ENCODE measurements at places on chromosomes 12 and 14. TPM values are rescaled to one million over a fixed set of nuclear protein-coding genes. Genes with fewer than 3 reads are reported as not detected.

DNA sequence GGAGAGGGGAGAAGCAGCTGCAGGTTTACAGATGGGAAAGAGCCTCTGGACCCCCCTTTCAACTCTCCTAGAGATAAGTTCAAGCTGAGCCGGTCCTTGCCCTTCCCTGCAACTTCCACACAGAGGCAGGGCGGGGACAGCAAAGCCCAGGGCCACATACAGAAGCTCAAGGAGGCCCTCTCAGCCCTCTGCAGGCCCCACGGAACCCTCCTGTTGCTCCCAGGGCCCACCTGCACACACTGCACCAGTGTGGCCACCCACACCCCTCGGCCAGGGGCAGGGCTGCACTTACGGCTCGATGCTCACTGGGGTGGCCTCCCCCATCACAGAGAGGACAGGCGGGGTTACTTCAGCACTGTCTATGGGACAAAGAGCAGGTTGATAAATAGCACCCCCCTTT lies 13.0 kb upstream of the PNMA1 start:
- H3K36me3 ChIP-seq, result peaks cover 40% of the 10 kb centered on the region
- no peak for DNase-seq
- H3K4me1 ChIP-seq, result peaks cover 49% of the 10 kb centered on the region
- no peak overlapping the region for H3K4me3 ChIP-seq
- peak overlapping the region; percentile 86 for H3K27ac ChIP-seq
- H3K27me3 ChIP-seq, result no peaks in the 10 kb centered on the region

GRCh38 chr12:53755451-53755891 lies 3.7 kb upstream of the CISTR start:
- DNase-seq, result no peak
- peaks cover 18% of the 10 kb centered on the region for H3K4me1 ChIP-seq
- H3K27ac ChIP-seq, result no peak overlapping the region
- no peaks in the 10 kb centered on the region for H3K27me3 ChIP-seq

GRCh38 chr14:51219473-51220448 lies 20.3 kb upstream of the TMX1 start:
- no peak for DNase-seq
- H3K4me1 ChIP-seq, result no peaks in the 10 kb centered on the region
- H3K36me3 ChIP-seq, result no peaks in the 10 kb centered on the region
- no peak overlapping the region for H3K27ac ChIP-seq
- no peaks in the 10 kb centered on the region for H3K27me3 ChIP-seq
- H3K4me3 ChIP-seq, result no peak overlapping the region

DNA sequence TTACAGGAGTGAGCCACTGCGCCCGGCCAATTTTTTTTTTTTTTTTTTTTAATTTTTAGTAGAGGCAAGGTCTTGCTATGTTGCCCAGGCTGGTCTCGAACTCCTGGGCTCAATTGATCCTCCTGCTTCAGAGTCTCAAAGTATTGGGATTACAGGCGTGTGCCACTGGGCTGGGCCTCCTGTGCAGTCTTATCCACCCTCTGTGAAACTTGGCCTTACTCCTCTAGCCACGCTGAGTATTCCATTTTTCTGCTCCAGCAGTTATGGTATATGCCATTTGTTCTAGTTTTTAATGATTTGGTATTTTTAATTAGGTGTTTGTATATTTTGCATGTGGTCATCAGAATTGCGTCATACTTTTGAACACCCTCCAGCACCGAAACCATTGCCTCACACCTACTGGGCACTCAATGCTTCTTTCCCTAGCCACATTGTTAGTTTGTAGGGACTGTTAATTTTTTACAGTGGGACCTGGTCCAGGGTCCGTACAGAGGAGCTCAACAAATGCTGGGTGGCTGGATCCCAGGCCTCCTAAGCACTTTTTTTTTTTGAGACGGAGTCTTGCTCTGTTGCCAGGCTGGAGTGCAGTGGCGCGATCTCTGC lies 11.4 kb downstream of the RIOX1 start:
- DNase-seq, result no peak
- no peak overlapping the region for H3K4me3 ChIP-seq
- H3K4me1 ChIP-seq, result no peaks in the 10 kb centered on the region

GRCh38 chr12:92973614-92974013 lies 44.5 kb upstream of the EEA1 start:
- no peaks in the 10 kb centered on the region for H3K27me3 ChIP-seq
- H3K4me1 ChIP-seq, result peaks cover 20% of the 10 kb centered on the region
- no peak overlapping the region for H3K27ac ChIP-seq

- peaks cover 11% of the 10 kb centered on the region for H3K27me3 ChIP-seq
- no peak for DNase-seq
- no peak overlapping the region for H3K27ac ChIP-seq
- peaks cover 9% of the 10 kb centered on the region for H3K4me1 ChIP-seq
- no peaks in the 10 kb centered on the region for H3K36me3 ChIP-seq
Measured at GRCh38 chr14:37620856-37621255, 25.4 kb downstream of the TTC6 start.

GRCh38 chr12:10607885-10608458 lies 5.4 kb downstream of the MAGOHB start:
- H3K4me1 ChIP-seq, result peaks cover 18% of the 10 kb centered on the region
- H3K36me3 ChIP-seq, result peaks cover 8% of the 10 kb centered on the region
- no peaks in the 10 kb centered on the region for H3K27me3 ChIP-seq
- H3K27ac ChIP-seq, result no peak overlapping the region
- H3K4me3 ChIP-seq, result no peak overlapping the region

GRCh38 chr12:52354200-52354599 lies 13.1 kb downstream of the KRT85 start:
- no peak for DNase-seq
- H3K36me3 ChIP-seq, result no peaks in the 10 kb centered on the region
- H3K4me3 ChIP-seq, result no peak overlapping the region
- no peak overlapping the region for H3K27ac ChIP-seq

DNA sequence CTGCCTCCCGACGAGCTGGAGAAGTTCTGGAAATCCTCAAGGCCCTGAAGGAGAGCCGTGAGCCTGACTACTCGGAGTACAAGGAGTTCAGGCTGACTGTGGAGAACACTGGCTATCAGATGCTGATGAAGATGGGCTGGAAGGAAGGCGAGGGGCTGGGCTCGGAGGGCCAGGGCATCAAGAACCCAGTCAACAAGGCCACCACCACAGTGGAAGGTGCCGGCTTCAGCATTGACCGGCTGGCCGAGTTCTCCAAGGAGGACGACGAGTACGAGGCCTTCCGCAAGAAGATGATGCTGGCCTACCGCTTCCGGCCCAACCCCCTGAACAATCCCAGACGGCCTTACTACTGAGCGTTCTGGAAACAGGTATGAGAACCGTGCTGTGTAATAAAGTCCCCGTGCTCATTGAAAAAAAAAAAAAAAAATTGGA lies 366.1 kb upstream of the ATXN7L3B start:
- H3K27ac ChIP-seq, result no peak overlapping the region
- DNase-seq, result no peak
- no peak overlapping the region for H3K4me3 ChIP-seq
- H3K27me3 ChIP-seq, result no peaks in the 10 kb centered on the region

DNA sequence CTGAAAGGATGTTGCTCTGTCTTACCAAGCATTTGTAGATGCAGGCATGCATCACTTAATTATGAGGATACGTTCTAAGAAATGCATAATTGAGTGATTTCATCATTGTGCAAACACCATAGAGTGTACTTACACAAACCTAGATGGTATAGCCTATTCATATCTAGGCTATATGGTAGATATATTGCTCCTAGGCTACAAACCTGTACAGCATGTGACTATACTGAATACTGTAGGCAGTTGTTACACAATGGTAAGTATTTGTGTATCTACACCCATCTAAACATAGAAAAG lies 75.9 kb downstream of the IFT81 start:
- H3K4me1 ChIP-seq, result no peaks in the 10 kb centered on the region
- no peak overlapping the region for H3K27ac ChIP-seq
- no peak for DNase-seq

DNA sequence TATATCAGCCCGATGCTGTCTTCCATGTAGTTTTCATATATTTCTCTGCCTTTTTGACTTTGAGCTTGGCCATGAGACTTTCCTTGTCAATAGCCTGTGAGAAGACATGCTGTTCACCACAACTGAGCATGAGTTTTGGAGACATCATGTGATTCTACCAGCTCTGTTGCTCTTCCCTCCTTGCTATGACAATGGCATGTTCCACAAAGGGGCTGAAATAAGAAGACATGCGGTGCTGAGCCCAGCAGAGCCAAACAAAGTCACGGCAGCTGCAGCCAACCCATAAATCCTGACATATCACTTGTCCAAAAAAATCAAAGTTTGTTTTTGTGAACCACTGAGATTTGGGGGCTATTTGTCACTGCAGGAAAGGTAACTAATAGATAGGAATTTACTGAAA lies 343.4 kb upstream of the KITLG start:
- H3K4me1 ChIP-seq, result no peaks in the 10 kb centered on the region
- H3K4me3 ChIP-seq, result no peak overlapping the region
- H3K27ac ChIP-seq, result no peak overlapping the region
- H3K36me3 ChIP-seq, result no peaks in the 10 kb centered on the region

GRCh38 chr12:66960006-66960405 lies 281.1 kb upstream of the GRIP1 start:
- H3K4me1 ChIP-seq, result no peaks in the 10 kb centered on the region
- no peak overlapping the region for H3K4me3 ChIP-seq
- H3K27ac ChIP-seq, result no peak overlapping the region
- DNase-seq, result no peak
- no peaks in the 10 kb centered on the region for H3K36me3 ChIP-seq

The KIF26A gene
- total RNA-seq, result 3.9 TPM

The CFAP54 gene
- 4.2 TPM for total RNA-seq

The TMEM119 gene
- total RNA-seq, result 4.1 TPM

The SIX6 gene
- not detected for total RNA-seq

The FLRT2 gene
- total RNA-seq, result 45.4 TPM

The TEX52 gene
- not detected for total RNA-seq

The SLC24A4 gene
- 4.4 TPM for total RNA-seq
